Smooth muscle cell of the brain vasculature (primary cell): ENCODE measurements at places on chromosomes 1 and 21.

DNA sequence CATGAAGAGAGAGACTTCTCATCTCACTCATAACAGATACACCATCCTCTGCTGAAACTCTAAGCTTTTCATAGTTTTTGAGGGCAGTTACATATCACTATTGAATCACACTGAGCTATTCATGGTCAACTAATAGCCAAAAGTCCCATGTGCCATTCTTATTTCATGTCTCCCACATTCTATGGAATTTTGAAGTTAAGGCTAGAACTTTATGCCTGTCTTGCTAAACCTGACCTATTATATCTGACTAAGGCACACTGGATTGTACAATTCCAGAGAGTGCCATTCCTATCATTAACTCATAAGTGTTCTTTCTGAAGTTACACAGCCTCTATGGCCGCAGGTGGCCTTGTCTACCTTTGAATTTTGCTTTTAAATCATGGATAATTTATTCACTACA, 254.3 kb downstream of the PTPRC start:
- no peak for DNase-seq

GRCh38 chr1:8311068-8311718, 6.7 kb upstream of the SLC45A1 start:
- DNase-seq = no peak

DNA sequence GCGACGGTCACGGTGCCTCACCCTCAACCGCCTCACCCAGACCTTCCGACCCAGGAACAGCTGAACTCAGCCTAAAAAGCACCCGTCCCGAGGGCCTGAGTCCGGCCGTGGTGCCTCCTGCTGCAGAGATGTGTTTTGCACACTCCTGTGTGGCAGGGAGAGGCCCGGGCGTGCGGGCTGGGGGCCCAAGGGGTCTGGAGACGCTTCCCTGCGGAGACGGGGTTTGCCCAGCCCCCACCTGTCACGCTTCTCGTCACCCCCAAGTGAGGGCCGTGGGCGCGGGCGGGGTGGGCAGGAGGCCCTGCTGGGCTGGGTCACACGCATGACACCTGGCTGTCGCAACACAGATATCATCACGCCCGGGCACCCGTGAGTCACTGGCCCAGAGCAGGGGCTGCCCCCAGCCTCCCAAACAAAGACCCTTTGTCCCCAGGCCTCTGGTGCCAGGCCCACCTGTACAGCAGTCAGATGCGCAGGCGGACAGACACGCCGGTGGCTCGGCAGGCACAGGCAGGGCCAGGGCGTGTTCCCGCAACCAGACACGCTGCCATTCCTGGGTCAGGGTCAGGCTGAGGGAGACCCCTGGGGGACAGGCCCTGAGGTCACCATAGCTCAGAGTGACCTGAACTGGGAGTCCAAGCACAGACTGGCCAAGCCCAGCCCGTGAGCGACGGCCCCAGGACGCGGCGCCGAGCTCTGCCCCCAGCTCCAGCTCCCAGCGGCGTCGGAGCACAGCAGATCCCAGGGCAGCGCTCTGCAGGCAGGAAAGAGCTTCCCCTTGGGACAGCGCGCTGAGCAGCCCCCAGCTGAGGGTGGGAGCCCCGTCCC, 6.1 kb downstream of the B3GALT6 start:
- no peak for DNase-seq

DNA sequence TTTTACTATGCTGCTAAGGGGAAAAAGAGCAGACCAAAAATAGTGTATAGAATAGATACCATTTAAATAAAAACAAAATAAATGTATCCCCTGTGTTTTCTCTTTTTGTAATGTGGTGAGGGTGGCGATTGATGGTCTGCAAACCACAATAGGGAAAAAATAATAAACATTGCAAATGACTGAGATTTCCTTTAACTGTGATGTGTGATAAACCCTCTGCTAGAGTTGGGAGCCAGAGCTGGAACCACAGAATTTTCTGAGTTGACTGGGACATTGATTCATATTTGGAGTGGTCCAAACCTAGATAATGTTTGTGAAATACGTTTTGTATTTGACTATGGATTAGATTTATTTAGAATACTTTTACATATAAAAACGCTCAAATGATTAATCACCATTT, 70.6 kb upstream of the PTGFR start:
- DNase-seq = no peak

- no peak for DNase-seq
Observed at GRCh38 chr1:221925947-221926346, 184.1 kb upstream of the DUSP10 start.

DNA sequence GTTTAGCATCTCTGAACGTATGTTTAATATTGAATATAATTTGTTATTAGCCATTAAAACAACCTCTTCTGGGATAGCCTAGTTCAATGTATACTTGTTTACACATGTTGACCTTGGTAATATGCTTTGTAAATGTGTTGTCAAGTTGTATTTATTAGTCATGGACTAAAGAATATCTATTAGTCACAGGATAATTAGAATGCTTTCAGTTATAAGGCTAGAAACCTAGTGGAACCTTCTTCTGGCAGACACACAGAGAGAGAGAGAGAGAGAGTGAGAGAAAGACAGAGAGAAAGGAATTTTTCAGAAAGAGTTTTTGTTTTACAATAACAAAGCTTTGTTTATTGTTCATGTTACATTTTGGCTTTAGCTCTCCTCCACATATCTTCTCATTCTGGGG, 181.1 kb upstream of the APP start:
- DNase-seq = no peak

- no peak for DNase-seq
Observed at GRCh38 chr1:184247671-184248070, 139.2 kb upstream of the C1orf21 start.

DNA sequence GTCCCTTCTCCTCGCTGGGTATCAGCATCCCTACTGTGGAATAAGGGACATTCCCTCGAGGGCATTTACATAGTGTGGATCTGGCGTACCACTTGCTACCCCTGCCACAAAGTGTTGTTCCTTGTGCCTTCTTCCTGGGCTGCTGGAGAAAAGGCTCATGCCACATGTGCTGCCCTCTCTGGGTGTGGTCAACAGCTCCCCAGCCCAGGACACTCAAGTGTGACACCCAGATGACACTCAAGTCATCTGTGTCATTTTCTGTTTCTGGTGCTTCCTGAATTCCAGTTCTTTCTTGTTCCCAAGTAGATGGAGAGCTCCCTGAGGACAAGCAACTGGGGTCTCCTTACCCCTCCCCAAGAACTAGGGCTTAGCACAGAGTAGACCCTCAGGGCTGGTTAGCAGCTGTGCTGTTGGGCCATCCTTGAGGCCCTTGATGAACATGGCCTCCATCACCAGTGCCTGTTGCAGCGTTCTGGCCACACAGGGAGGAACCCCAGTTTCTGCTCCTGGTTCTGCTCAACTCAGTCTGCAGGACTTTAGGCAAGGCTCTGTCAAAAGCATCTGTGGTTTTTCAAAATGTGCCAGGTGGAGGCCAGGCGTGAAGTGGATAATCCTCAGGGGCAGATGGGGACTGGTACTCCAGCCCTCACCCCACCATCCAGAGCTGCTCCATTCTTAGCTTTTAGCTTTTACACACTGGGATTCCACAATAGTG, 49.0 kb upstream of the CLIC4 start:
- no peak for DNase-seq

DNA sequence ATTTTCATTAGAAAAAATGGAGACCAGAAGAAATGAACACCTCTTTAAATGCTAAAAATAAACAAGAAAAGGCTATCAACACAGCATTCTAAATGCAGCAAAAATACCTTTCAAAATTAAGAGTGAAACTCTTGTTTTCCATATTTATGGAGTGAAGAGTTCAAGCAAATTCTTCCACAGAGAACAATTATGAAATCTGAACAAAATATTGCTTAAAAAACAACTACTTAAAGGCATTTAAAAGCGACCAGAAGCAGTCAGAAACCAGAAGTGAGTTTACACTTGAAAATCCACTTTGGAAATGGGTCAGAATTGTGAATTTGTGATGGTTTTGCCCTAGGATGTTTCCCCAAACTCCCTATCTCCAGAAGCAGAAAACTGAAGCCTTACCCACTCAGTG, 60.9 kb upstream of the KCNH1 start:
- DNase-seq = no peak

DNA sequence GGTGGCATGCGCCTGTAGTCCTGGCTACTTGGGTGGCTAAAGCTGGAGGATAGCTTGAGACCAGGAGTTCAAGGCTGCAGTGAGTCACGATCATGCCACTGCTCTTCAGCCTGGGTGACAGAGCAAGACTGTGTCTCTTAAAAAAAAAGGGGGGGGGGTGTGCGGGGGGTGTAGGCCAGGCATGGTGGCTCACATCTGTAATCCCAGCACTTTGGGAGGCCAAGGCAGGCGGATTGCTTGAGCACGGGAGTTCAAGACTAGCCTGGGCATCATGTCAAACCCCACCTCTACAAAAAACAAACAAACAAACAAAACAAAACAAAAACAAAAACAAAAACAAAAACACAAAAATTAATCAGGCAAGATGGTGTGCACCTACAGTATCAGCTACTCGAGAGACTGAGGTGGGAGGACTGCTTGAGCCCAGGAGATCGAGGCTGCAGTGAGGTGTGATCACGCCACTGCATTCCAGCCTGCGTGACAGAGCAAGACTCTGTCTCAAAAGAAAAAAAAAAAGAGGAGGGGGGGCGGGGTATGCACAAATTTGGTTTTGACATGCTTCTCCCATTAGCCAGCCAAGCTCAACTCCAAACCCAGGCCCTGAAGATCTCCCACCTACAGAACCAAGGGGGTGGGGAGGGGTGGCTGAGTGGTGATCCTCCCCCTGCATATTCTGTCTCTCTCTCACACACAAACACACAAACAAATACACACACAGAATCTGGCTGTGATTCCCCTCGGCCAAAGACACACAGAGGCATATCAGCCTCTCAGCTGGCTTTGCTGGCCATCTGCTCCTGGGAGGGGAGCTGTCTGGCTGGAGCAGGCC, 3.1 kb downstream of the PTAFR start:
- no peak for DNase-seq

GRCh38 chr21:33394260-33394659, 9.0 kb upstream of the IFNGR2 start:
- no peak for DNase-seq

- DNase-seq = no peak
Observed at GRCh38 chr1:182087304-182087703, 25.8 kb upstream of the ZNF648 start.

DNA sequence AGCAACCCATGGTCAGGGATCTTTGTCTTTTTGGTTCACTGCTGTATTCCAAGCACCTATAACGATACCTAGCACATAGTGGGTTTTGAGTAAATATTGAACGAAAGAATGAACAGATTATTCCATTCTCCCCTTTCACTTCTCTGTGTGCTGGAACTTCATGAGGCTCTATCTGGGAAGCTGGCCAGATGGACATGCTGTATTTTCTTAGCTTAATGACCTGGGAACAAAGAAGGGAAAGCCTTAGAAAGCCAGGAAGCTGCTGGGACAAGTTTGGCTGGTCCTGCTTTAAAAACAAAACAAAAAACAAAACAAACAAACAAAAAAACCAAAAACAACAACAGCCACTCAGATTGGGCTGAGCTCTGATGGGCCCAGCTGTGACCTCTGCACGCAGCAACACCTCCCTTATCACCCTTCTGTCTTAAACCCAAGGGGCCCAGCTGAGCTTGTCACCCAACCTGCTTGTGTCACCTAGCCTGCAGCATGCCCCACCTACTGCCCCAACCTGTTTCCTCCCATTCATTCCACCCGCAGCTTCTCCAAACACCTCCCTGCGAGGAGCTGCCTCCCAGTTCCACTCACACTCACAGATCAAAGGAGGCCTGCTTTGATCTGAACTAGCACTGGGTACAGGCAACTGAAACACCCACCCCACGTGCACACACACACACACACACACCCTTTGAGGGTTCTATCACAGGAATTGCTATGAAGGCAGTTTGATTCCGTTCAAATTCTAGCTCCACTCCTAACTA, 37.1 kb downstream of the SLC30A1 start:
- DNase-seq = no peak

- DNase-seq = no peak
Observed at GRCh38 chr21:22154579-22155274, 1156.5 kb downstream of the NCAM2 start.

DNA sequence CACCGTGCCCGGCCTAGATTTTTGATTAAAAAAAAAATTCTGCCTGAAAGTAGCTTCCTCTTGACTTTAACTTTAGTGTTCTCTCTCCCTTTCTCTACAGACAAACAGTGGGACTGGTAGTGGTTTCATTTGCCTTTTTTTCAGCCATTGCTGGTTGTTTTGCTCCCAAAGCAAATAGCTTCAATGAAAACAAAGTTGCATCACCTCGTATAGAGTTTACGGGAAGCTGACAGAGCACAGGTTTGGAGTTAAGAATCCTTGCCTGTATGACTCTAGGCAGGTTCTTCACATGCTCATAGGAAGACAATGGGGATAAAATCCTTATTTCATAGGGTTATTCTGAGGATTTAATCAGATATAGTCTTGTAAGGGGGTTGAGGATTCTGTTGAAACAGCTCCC, 21.6 kb downstream of the AADACL4 start:
- DNase-seq = no peak

- no peak for DNase-seq
Observed at GRCh38 chr1:11484321-11484655, 5.3 kb downstream of the DISP3 start.

DNA sequence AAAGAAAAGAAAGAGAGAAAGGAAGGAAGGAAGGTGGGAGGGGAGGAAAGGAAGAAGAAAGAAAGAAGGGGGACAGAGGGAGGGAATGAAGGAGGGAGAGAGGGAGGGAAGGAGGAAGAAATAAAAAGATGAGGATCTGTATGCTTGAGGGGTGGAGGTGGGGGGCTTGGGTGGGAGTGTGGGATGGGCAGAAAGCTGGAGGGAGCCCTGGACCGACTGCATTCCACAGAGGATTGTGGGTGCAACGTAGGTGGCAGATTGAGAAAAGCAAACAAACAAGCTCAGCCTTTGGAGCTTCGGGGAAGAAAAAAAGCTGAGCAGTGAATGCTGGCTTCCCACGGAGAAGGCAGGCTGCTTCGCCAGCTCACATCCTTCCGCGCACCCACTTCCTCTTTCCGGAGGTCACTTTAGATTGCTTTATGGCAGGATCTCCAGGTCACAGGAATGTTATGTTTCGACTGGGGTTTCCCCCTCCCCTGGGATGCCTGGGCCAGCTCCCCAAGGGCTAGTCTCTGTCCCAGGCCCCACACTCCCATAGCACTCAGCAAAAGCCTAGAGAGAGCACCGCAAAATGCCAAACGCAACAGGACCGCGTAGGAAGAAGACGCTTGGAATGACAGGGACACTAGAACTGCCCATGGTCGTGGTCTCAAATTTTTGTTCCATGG, 20.7 kb upstream of the LGALS8 start:
- DNase-seq = peak; percentile 52

GRCh38 chr1:205504311-205505075, at the start of gene CDK18:
TSS of gene CDK18 (plus strand) at chr1:205504669. CDS start at chr1:205523168, 18,499 bp downstream.
- DNase-seq = no peak

- no peak for DNase-seq
Observed at GRCh38 chr1:205396967-205397616, 24.8 kb downstream of the LEMD1 start.

DNA sequence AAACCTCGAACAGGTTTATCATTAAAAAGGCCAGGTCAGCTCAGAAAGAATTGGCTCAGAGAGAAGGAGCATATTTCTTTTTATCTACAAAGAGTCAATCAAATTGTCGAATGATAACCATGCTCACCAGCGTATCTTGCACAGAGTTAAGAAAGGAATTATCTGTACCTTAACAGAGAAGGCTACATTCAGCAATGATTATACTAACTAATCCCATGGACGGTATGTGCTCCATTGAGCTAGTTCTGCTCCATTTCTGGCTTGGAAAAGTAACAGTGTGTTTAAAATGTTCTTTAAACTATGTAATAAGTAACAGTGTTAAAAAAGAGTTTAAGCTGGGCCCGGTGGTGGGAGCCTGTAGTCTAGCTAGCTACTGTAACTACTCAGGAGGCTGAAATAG, 4.2 kb downstream of the UBR4 start:
- no peak for DNase-seq

- no peak for DNase-seq
Observed at GRCh38 chr21:46544003-46544402, 60.9 kb downstream of the S100B start.

- DNase-seq = no peak
Observed at GRCh38 chr1:24437631-24438396, 22.2 kb downstream of the NIPAL3 start.
